AG09319 (cell line): ENCODE measurements at places on chromosomes 7 and 10.

DNA sequence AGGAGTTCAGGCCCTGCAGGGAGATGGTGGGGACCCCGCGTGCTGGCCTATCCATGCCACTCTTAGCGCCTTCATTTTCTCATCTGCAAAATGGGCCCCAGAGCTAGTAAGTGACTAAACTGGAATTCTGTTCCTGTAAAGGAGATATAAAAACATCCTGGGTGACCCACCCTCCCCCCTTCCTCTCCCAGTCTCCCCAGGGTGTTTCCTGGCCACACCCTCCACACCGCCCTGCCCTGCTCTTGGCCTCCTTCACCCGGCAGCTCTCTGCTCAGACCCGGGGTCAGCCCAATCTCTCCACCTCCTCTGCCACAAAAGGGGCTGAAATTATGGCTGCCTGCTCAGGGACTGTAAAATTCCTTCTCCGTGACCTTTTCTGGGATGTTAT is 70.7 kb downstream of the C10orf105 start:
- no peak for DNase-seq

- DNase-seq = no peak
Measured at GRCh38 chr7:2882111-2882510, 38.0 kb upstream of the GNA12 start.

DNA sequence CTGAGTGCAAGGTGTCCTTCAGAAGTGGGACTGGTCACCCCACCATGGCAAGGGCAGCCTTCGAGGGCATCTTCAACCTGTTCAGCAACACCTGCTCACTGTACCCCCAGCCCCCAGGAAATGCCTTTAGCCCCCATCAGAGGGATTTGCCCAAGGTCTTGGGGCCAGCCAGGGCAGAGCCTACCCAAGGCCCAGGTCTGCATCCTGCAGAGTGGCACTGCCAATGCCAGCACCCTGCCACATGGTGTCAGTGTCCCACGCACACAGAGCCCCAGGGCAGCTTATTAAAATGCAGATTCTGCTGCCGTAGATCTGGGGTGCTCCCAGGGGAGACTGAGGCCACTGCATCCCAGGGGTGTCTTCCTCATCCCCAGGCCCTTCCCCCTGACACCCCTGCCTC is 106.2 kb upstream of the KCTD7 start:
- no peak for DNase-seq

- no peak for DNase-seq
Measured at GRCh38 chr7:36277249-36277542, 112.5 kb upstream of the ANLN start.

DNA sequence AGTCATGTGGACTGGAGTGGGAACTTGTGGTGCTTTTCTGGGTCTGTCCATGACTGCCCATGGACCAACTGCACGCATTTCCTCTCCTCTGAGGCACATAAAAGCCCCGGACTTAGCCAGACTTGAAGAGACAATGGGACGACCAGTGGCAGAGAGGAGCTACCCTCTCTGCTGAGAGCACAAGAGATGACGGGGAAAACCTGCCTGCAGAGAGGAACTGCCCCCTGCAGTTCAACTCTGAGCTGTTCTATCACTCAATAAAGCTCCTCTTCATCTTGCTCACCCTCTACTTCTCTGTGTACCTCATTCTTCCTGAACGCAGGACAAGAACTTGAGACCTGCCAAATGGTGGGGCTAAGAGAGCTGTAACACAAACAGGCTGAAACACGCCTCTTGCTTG is 184.5 kb downstream of the ZNF438 start:
- no peak for DNase-seq

- no peak for DNase-seq
Measured at GRCh38 chr10:75739414-75740143, 308.2 kb downstream of the LRMDA start.

DNA sequence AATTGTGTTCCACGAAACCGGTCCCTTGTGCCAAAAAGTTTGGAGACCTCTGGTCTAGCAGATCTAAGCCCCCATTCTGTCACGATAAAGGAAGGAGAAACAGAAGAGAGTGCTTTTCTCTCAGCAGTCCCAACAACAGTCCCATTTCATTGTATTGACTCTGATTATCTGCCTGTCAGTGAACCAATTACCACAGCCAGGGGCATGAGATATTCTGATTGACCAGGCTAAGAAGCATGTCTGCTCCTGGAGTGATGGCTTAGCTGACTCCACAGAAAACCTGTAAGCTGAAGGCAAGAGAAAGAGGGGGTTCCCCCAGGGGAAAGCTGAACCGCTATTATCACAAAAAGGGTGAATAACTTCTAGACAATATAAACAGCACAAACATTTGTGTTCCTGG is 765.4 kb downstream of the SORCS1 start:
- DNase-seq = no peak

DNA sequence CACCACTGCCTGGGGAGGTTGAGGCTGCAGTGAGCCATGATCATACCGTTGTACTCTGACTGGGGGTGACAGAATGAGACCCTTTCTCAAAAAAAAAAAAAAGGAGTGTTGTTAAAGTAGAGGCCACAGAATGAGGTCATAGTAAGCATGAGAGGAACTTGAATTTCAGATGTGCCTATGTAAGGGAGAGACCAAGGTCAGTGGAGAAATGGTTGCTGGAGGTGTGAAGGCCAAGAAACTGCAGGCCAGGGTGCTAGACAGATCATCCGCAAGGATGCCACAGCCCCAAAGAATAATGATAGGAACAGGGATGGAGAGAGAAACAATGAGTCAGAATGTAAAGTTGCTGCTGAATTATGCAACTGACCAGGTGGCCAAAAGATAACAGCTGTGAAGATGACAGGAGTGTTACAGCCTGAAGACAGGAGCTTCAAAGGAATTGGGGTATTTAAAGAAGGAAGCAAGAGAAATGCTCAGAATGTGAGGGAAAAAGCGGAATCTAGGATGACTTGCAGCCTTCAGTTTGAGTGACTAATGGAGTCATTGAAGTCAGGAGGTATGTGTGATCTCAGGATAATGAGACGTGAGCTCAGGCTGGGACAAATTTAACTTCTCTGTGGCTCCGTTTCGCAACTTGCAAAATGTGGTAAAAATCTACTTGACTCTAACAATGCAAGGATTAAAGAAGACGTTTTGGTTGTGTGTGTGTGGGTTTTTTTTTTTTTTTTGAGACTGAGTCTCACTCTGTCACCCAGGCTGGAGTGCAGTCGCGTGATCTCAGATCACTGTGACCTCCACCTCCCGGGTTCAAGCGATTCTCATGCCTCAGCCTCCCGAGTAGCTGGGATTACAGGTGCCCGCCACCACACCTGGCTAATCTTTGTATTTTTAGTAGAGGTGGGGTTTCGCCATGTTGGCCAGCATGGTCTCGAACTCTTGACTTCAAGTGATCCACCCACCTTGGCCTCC is 22.2 kb downstream of the TYW1B start:
- DNase-seq = no peak

DNA sequence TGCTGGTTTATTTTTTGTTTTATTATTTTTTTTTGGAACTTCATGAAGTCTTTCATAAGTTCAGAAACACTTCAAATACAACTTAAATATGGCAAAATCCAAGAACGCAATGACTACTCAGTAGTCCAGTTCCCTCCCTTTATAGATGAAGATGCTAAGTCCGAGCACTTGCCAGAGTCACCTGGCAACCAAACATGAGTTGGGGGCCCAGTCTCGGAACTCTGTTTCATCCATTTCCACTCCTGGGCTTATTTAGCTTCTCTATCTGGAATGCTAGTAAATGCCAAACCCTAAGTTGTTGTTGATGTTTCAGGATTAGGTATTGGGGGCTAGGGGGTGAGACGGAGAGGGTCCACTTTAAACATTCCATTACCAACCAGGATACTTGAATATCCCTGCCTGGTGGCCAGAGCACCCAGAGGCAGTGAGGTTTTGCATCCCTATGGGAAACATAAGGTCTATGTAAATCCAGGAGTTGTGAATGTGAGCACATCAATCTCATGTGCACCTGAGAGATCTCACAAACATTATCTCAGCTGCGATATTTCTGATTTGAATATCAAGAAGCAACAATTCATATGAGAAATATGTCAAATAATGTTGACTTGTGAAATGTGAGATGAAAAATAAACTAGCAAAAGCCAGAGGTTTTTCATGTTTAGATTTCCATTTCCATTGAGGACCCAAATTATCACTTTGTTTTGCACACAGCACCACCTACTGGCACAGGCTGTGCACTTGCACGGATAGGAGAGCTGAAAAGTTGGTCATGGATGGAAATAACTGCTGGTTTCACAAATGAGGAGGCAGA is 129.3 kb downstream of the PKD1L1 start:
- peak; percentile 59 for DNase-seq

DNA sequence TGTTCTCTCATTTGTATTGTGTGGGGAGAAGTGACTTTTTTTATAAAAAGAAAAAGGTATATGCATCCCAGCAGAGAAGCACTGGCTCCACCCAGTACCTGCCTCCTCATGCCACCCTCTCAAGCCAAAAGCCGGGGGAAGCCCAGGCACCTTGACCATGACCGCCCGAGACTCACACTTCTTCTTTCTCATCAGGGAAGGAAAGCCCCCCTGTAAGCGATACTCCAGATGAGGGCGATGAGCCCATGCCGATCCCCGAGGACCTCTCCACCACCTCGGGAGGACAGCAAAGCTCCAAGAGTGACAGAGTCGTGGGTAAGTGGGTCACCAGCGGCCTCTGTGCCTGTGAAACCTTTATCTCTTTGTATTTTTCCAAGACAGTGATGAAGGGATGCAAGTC is 22.9 kb downstream of the IKZF1 start:
- DNase-seq = no peak

- no peak for DNase-seq
Measured at GRCh38 chr7:136976504-136977251, 108.2 kb downstream of the CHRM2 start.

- DNase-seq = no peak
Measured at GRCh38 chr7:155676052-155676451, 31.6 kb downstream of the RBM33 start.

- DNase-seq = no peak
Measured at GRCh38 chr7:43385856-43386255, 197.1 kb upstream of the STK17A start.
